ENCODE measurements at places on chromosomes 11 and 22.

DNA sequence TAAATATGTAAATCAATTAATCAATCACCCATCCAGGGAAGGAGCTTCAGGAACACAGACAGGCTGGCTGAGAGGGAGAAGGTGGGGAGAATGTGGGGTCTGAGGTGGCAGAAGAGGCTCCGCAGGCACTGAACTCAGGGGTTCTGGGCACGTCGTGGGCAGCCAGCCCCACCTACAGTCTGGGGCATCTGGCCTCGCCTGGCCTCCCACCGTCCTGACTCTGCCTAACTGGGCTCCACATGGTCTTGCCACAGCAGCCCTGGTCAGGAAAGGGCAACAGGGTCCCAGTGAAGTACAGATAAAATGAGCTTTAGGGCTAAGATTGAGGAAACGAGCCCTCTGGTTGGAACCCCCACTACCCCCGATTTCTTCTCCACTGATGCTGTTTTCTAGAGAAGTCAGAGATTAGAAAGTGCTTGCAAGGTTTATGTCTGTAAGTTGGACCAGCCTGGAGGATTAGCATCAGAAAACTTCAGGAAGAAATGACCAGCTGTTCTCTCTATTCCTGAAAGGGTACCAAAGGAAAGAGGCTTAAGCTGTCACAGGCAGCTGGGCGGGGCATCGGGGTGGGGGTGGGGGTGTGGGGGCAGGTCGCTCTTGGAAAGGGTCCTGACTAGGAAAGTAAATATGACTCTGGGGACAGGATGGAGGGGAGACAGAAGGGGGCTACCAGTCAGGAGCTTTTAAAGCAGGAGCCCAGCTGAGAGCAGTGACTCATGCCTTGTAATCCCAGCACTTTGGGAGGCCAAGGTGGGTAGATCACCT, 261.7 kb downstream of the BUD13 start:
- DNase-seq, result no peak

GRCh38 chr11:111696556-111696955, 69.6 kb downstream of the PPP2R1B start:
- no peak for DNase-seq

DNA sequence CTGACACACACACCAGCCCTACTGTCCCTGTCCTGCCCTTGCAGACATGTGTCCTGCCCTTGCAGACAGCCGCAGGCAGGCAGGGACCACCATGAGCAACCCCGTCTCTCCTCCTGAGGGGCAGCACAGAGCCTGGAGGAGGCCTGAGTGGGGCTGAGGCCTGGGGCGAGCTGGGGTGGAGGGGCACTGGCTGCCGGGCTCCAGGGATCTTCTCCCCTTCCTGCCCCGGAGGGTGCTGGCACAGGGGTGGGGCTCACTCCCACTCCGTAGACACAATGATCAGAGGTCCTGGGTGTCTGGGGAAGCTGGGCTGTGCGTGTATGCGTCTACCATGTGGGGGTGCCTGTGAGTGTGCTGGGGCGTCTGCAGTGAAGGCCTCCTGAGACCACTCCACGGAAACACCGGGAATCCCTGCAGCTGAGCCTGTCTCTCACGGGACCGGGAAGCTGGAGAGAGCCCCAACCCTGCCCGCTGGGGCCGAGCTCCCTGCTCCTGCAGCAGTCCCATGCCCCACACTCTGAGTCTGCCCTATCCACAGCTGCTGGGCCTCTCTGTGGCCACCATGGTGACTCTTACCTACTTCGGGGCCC, 588 bp downstream of the TSPAN32 start:
- DNase-seq, result no peak

GRCh38 chr11:8312986-8313385, 49.3 kb upstream of the LMO1 start:
- no peak for DNase-seq

DNA sequence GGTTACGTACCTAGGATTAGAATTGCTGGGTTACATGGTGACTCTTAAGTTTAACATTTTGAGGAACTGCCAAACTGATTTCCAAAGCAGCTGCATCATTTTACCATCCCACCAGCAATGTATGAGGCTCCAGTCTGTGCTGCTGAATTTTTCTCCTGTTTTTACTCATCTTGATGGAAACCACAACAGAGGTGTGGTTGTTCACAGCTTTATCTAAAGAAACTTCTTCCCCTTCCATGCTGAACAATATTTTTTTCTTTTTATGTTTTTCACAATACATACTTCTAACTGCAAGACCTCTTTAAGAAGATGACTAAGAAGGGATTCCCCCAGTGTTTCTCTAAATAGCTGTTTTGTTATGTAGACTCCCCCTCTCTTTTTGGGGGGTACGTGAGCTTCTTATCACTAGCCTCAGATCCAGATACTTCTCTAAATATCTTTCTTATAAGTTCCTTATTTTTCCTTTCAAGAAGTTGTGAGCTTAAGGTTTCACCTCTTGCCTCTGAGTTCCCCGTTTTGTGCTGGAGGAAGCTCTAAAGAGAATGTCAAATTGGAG, 24.0 kb downstream of the TCP11L1 start:
- DNase-seq, result no peak

DNA sequence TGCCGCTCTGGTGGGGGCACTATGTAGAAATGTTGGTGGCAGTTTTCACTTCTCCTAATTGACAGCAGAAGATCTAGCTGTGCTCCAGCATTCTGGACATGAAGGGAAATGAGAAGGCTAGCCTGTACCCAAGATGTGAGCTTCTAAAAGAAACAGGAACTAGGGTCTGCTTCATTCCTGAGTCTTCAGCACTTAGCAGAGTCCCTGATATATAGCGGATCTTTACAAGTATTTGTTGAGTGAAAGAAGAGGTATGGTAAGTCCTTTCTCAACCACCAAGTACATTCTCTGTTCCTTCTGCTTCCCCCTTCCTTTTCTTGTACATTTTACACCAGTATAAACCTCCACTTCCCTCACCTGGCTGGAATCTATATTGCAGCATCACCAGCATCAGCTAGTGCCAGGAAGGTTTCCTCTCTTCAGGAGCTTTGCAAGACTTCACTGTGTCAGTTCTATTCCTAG, 408.3 kb upstream of the CADM1 start:
- no peak for DNase-seq

GRCh38 chr11:616320-617198, 809 bp upstream of the IRF7 start:
- DNase-seq, result no peak

DNA sequence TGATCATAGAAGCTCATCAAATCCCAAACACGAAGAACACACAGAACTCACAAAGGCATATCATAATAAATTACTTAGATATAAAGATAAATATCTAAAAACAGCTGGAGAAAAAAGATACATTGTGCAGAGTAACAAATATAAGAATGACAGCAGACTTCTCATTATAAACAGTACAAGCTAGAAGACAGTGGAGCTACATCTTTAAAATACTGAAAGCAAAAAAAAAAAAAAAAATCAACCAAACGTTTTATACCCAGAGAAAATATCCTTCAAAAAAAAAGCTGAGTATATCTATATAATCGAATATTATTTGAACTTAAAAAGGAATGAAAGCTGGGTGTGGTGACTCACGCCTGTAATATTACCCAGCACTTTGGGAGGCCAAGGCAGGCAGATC, 90.0 kb downstream of the SBF2 start:
- DNase-seq, result no peak

GRCh38 chr11:10663990-10664389, 29.6 kb downstream of the IRAG1 start:
- no peak for DNase-seq

DNA sequence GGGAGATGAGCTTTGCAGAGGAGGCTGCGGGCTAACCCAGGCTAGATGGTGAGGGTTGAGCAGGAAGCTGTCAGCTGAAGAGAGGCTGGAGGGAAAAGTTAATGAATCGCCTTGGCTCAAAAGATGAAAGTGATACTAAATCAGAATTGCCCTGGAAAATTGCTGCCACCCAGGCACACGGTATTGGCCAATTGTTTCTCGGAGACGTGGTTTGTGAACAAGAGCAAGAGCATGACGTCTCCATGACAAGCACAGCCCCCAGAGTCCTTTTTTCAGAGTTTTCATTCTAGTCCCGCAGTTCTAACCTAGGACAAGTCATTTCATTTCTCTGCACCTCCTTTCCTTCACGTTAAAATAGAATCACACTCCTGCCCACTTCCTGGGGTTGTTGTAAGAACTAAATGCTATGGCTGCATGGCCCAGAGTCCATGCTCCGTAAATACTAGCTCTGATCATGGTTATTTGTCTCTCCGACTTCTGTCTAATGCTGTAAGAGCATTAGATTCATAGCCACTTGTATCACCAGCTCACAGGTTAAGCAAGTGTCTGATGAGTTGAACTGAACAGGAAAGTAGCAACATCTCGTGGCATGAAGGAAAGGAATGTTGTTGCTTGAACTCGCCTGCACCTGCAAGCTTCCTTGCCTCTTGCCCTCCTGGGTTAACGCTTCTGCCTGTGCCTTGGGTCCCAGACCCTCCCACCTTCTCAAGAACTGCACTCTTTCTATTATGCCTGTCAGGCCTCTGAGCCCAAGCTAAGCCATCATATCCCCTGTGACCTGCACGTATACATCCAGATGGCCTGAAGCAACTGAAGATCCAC, 33.8 kb upstream of the NUP50 start:
- no peak for DNase-seq

GRCh38 chr22:26169315-26170111, at the start of gene SEZ6L:
Gene SEZ6L (plus strand): TSS chr22:26169462. CDS start chr22:26169670, 208 bp downstream.
- DNase-seq, result no peak

DNA sequence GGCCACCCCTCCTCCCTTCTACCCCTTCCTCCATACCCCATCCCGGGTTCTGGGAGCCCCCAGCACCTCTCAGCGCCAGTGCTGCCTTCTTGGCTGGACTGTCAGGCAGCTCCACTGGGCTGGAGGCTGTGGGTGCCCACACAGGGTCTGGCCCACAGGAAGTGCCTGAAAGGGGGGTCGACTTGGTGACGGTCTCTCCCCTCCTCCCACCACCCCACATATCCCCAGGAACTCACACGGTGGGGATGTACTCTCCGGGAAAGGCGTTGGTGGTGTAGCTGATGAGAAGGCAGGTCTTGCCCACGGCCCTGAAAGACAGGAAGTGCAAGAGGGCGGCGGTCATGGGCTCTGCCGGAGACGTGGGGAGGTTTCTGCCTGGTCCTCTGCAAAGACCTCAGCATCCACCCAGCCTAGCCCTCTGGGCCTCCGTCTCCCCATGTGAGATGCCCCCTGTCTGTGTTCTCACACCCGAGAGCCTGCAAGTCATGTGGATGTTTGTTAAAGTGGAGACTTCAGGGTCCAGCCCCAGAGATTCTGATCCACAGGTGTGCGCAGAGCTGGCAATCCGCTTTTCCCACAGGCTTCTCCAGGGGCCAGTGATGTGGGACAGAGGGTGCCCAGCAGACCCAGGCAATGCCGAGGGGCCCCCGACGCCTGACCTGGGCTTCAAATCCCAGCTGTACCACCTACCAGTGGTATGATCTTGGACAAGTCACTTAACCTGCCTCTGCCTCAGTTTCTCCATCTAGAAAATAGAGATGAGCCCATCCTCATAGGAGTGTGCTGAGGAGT, 2.5 kb downstream of the RAC2 start:
- DNase-seq, result no peak

GRCh38 chr11:93738647-93739081, 2.6 kb downstream of the TAF1D start:
- DNase-seq, result no peak

DNA sequence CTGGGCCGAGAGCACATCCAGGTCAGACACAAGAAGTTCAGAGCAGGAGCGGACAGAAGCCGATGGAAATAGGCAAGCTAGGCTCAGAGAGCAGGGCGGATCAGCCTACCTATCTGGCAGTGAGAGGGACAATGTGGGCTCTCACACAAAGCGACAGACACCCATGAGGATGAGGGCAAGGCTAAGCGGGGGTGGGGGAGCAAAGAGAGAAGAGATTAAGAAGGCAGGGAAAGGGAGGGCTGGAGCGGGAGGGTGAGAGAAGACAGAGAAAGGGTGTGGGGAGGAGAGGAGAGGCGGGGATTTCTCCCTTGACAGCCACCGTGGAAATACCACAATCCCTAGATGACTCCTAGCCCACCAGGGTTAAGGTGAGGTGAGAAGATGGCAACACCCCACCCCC, 57.9 kb downstream of the BUD13 start:
- DNase-seq, result no peak

- no peak for DNase-seq
Observed at GRCh38 chr11:28529540-28530410, 421.6 kb downstream of the METTL15 start.

- no peak for DNase-seq
Observed at GRCh38 chr11:103907136-103907535, 129.3 kb upstream of the DDI1 start.

GRCh38 chr11:36684840-36685801, 87.1 kb upstream of the RAG2 start:
- DNase-seq, result no peak

- DNase-seq, result peak; percentile 6
Observed at GRCh38 chr22:29454276-29454675, 15.9 kb downstream of the RFPL1 start.

Measured in nucleus accumbens (tissue), 56 donors.